ENCODE measurements at places on chromosomes 1 and 21. TPM values are rescaled to one million over a fixed set of nuclear protein-coding genes. Genes with fewer than 3 reads are reported as not detected.

- no peak for DNase-seq
Observed at GRCh38 chr1:214569357-214570004, 18.1 kb upstream of the PTPN14 start.

DNA sequence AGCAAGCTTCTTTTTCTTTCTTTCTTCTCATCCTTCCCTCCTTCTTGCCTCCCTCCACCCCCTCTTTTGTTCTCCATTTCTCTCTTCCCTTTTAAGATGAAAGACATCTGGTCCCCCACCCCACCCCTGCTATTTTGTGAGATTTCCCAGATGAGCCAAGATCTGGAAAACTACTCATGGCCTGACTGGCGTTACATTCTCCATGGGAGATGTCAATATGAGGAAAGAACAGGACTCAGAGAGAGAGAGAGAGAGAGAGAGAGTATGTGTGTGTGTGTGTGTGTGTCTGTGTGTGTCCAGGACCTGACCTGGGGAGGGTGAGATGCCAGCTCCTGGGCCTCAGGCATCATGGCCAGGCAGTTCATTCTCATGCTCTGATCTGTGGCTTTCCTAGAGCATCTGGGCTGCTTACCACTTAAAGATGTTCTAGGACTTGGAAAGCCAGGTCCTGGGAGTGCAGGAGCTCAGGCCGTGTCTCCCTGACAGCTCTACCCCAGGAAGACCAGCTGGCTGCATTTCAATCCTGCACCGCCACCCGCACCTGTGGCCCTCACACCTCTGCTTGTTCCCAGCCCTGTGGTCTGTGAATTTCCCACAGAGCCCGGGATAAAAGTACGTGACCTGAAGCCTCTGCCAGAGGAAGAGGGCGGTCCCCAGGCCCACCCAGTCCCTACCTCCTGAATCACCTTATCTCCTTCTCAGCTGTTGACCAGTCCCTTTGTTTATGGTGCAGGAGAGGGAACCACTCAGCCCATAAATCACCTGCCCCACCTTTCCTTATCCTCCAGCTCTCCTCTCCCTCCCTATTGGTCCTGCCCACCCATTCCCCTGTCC, 3.2 kb upstream of the BEST4 start:
- DNase-seq: no peak

DNA sequence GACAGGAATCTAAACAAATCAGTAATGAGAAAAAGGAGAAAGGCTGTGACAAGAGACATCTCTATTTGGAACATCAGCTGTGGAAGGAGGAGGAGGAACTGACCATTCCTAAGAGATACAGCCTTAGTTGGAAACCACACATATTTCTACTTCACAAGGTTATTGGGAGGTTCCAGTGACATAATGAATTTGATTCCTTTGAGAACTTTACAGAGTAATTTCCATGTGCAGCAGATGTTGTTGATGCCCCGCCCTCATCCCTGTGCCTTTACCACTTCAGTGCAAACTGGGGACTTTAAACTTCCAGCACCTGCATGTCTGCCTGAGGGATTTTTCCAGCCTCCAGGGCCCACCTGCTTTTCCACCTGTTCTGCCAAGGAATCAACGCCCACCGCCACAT, 9.3 kb upstream of the ST6GALNAC5 start:
- DNase-seq: no peak

- no peak for DNase-seq
Observed at GRCh38 chr1:24045771-24046170, 65.6 kb upstream of the SRSF10 start.

- no peak for DNase-seq
Observed at GRCh38 chr1:185733818-185734735, at the start of gene HMCN1. Gene HMCN1 (plus strand): TSS chr1:185734391. CDS start chr1:185734780, 389 bp downstream.

DNA sequence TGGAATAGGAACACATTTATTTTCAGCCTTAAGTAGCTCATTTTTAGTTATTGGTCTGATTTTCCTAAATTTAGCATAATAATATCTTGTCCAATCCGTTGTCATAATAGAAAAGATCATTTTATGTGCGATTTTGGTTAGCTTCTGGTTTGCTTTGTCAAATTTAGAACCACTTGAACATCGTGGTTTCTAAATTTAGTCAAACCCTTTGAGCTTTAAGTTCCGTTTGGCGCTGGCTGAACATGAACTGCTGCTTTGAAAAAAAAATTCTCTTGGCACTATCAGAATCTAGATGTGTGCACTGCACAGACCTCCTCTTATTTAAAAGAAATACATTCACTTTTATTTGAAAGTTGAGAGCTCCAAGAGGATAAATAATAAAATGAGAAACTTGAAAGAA, 370.6 kb downstream of the PTPRC start:
- DNase-seq: no peak

- DNase-seq: no peak
Observed at GRCh38 chr1:31208361-31208945, 31.2 kb downstream of the NKAIN1 start.

DNA sequence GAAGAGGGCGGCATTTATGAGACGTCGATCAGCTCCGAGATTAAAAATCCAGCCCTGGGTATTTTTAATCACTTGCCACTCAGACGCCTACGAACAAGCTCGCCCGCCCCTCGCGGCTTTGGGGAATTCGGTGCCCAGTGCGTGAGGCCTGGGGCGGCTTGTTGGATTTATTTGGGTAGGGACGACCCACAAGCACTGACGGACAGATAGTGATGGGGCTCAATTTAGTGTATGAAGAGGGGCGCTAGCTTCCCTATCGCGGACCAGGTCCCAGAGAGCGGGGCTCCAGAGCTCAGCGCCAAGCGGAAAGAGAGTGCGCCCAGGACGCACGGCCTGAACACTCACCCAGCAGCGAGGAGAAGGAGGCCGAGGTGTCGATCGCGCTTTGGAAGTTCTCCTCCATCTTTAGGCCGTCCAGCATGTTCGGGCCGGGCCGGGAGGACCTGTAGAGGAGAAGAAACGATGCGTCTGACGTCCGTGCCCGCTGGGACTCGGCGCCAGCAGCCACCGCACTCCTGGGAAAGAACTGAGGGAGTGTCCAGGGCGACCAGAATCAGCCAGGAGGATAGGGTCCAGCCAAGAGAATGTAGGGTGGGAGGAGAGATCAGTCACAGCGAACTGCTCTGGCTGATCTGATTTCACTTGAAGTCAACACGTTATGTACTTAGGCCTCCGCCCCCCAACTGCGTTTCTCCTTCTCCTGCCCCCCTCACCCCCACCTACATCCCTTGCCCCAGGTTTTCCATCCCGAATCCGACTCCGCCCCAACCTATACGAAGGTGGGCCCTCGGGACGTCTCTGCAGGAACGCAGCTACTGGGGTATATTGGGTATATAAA, 1.2 kb downstream of the LMX1A start:
- no peak for DNase-seq

- DNase-seq: no peak
Observed at GRCh38 chr21:28132713-28133112, 860.0 kb downstream of the LTN1 start.

GRCh38 chr1:79353224-79353623, 346.7 kb upstream of the ADGRL4 start:
- no peak for DNase-seq

DNA sequence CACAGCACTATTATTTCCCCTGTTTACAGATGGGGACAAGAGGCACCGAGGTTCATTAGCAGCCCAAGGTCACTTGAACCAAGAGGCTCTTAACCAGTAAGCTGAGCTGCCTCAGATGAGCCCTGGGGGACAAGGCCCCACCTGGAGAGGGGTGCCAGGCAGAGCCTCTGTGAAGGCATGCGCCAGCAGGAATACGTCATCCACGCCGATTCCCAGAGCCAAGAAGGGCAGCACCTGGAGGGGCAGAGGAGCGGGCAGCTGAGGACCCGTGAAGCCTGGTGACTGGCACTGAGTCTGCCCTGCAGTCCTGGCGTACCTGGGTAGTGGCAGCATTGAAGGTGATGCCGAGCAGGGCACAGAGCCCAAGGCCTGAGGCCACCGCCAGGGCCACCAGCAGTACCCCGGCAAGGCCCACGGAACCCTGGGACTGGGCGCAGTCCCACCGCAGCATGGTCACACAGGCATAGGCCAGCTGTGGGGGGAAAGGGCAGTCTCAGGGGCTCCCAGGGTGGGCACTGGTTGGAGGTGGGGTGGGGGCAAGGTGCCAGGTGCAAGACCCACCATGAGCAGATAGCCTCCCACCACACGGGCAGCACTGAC, 14.1 kb downstream of the PTCH2 start:
- no peak for DNase-seq

DNA sequence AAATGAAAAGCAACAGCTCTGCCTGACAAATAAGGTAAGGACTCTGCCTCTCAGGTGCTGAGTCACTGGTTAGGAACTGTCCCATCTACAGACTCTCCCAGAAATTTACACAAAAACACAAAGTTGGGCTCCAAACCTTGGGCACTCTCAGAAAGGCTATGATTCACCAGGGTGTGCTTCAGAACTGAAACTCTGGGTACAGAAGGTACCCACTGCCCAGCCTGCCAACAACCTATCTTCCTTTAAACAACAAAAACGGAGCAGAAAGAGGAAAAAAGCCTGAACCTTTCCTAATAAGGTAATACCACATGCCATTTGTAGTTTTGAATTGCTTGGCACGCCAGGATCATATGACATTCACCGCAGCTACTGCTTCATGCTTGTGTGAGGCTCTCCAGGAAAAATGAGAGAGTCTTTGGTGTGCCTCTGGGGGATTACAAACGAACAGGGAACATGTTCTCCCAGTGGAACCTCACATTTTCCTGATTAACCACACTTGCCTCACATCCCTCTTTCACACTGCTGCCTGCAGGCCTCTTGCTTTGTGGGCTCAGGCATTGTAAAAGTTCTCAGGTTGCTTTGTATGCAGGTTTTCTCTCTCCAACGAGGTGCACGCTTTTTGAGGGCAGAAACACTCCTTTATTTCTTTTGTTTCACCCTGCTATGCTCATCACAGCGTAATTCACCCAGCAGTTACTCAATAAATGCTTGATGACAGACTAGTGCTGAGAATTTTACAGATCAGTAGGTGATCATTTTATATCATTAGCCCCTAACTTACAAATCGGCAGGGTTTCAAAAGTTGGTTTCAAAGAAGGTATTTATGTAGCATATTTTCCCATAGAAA, 65.1 kb downstream of the GADD45A start:
- DNase-seq: no peak

GRCh38 chr1:183282101-183282855, 96.2 kb downstream of the LAMC2 start:
- DNase-seq: no peak

- DNase-seq: peak; percentile 81
Observed at GRCh38 chr1:119675349-119676345, 27.6 kb upstream of the ZNF697 start.

- DNase-seq: no peak
Observed at GRCh38 chr1:59183749-59184317, 113.1 kb upstream of the FGGY start.

VWA1 gene
- total RNA-seq: 15.2 TPM

OVAAL gene
- 0.26 TPM for total RNA-seq

KCNJ6 gene
- 0.26 TPM for total RNA-seq

AMY1A gene
- not detected for total RNA-seq

LMX1A gene
- 0.42 TPM for total RNA-seq

PKN2 gene
- 113 TPM for total RNA-seq

All from urinary bladder (tissue), 4 donors.